ENCODE measurements at places on chromosomes 6 and 20.

- DNase-seq = peak; percentile 42
These were observed 356.3 kb downstream of the ZFAND3 start for GRCh38 chr6:38175786-38176185.

GRCh38 chr6:125253881-125254280 is 47.9 kb downstream of the HDDC2 start:
- DNase-seq = no peak

GRCh38 chr20:48338717-48339116 is 489.1 kb downstream of the PREX1 start:
- no peak for DNase-seq

DNA sequence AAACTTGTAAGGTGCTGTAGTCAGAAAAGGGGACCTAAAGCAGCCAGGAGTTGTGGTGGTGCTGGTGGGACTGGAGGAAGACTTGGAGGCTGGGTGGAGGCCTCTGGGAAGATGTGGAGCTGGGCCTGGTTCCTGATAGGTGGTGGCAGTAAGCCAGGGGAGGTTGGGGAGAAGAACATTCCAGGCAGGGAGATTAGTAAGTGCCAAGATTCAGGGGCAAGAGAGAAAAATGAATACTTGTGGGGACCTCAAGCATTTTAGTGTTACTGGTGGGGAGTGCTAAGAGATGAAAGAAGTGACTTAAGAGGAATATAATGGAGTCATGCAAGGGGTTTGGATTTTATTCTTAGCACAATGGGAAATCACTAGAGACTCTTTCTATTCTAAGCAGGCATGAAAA is 79.0 kb upstream of the B3GAT2 start:
- DNase-seq = no peak

DNA sequence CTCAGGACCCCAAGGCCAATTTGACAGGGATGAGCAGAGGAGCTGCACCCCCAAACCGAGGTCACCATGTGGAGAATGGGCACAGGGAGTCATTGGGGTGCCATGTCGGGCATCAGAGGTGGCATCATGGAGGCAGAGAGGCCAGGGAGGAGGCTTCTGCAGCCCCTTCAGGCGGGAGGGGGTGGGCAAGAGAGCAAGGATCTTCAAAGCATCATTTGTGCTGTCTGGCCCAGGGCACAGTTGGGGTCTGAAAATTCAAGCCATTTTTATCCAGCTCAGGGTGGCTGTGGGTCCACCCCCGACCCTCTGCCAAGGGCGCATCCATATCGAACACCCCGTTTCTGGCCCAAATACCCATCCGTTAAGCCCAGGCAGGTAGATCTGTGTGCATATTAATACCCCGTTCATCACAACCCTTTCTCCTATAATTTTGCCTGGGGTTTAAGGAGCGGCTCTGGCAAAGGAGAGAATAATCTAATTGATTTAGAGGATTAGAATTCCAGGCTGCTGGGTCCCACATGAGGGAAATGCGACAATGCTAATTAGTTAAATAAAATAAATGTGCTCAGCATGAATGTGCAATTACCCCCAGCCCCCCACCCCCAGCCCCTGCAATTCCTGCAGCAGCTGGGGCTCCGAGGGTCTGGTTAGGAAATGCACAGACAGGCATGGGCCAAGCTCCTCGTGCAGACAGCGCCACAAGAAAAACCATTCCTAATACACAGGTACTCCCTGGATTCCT is 31.9 kb downstream of the VSTM2L start:
- no peak for DNase-seq

GRCh38 chr6:55069132-55069781 is 105.1 kb upstream of the HCRTR2 start:
- no peak for DNase-seq

GRCh38 chr6:170291271-170292110 is 613 bp upstream of the DLL1 start:
- DNase-seq = peak; percentile 51

GRCh38 chr6:1904466-1904799 is 294.7 kb downstream of the FOXC1 start:
- DNase-seq = no peak

GRCh38 chr6:47788498-47788884 is 6.7 kb downstream of the OPN5 start:
- DNase-seq = no peak

- DNase-seq = no peak
These were observed 11.1 kb upstream of the CD40 start for GRCh38 chr20:46107061-46107460.

DNA sequence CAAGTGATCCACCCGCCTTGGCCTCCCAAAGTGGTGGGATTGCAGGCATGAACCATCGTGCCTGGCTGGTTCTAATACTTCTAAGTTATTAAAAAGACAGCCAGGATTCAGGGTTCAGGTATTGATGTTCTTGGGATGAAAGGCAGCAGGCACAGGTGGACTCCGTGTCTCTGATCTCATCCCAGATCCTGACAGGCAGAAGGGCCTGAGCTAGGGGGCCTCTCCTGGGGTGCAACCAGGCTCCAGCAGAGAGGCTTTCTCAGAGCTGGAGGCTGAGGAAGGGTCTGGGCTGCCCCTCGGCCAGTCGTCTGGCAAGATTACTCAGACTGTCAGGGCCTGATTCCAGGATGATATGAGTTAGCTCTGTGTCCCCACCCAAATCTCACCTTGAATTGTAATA is 106.3 kb downstream of the SCML4 start:
- DNase-seq = no peak

Data from CD8-positive, alpha-beta memory T cell (primary cell).